ENCODE measurements at places on chromosomes 3 and 15. TPM values are rescaled to one million over a fixed set of nuclear protein-coding genes. Genes with fewer than 3 reads are reported as not detected.

The CHMP2B gene
- total RNA-seq: 40.1 TPM

DNA sequence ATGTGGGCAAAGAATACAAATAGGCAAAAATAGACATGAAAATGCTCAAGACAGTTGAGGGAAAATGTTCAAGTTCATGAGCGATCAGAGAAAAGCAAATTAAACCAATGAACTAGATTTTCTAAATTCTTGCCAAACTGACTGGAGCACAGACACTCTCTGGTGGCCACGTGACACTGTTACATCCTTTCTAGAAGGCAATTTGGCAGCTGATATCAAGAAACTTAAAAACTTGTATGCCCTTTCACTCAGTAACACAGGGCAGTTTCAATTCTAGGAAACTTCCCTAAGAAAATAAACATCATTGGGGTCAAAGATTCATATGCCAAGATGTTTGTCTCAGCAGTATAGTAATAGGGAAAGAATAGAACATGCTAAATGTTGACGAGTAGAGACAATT is 52.2 kb downstream of the ABHD5 start:
- DNase-seq: no peak

- no peak for DNase-seq
Observed at GRCh38 chr3:128567141-128567540, 74.1 kb upstream of the GATA2 start.

DNA sequence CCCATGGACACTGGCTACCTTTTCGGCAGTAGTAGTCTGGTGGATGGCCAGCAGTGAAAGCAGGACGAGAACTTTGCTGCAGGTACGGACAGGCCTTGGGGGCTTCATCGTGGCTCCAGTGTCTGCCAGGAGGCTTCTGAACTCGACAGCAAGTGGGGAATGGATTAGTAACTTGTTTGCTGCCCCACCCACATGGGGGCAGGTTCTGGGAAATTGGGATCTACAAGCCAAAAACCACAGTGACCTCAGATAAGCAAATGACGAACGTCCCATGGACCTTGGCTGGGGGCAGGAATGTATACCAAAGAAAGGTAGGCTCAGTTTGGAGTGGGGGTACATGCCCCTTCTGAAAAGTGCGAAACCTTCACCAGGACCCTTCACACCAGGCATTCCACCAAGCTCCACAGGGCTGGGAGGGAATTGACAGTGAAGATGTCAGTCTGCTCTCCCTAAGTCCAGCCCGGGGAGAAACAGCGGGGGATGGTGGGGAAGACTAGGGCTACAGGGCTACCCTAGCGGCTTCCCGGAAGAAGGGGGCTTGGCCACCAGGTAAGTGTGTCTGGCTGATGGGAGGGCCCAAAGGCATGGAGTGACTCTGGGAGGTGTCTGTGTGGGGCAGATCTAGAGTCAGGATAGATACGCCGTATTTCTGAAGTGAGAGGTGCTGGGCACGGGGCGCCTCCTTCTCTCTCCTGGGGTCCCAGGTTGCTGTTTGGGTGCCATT is at the start of gene ITIH4:
TSS of gene ITIH4 (minus strand) at position 138 of the 724 bp plus-strand sequence. CDS start at position 108, 30 bp downstream.
- peak; percentile 10 for DNase-seq

DNA sequence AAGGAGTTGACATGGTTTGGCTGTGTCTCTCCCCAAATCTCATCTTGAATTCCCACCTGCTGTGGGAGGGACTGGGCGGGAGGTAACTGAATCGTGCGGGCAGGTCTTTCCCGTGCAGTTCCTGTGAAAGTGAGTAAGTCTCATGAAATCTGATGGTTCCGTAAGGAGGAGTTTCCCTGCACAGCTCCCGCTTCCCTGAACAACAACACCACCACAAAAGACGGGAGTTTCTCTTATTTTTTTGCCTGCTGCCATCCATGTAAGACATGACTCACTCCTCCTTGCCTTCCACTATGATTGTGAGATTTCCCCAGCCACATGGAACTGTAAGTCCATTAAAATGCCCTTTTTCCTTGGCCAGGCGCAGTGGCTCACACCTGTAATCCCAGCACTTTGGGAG is 22.7 kb downstream of the XXYLT1 start:
- no peak for DNase-seq

- no peak for DNase-seq
Observed at GRCh38 chr3:48617559-48617958, 4.0 kb downstream of the TMEM89 start.

GRCh38 chr3:165159760-165160421 is 36.3 kb downstream of the SLITRK3 start:
- DNase-seq: no peak

DNA sequence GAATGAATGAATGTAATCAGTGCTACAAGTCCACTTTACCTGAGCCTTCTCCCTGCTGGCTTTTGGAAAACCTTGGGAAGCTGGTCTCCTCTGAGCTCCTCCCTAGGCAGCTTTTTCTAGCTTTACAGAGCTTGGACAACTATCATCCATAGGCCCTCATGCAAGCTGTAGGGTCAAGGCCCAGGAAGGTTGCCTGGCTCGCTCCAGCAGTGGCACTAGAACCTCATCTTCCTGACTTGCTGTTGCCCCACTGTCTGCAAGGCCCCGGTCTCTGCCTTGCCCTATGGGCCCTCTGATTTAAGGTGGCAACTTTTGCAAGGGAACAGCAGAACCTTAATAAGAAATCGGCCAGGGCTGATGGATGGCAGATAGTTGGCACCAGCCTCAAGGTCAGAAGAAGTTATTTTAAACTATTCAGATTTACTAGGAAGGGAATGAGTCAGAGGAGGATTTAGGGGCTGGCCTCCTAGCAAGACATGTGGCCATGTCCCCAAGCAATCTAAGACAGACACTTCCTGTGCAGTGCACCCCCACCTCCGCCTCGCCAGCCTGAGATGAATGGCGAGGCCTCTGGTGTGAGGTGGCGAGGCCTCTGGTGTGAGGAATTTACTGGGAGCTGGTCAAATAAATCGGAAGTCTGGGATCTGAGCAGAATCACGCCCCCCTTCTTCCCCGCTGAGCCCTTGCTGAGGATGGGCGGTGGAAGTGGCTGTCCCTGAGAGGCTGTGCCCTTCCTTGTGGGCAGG is 180.8 kb downstream of the MEGF11 start:
- DNase-seq: no peak

The DCLK3 gene
- total RNA-seq: not detected

The ACKR4 gene
- total RNA-seq: not detected

DNA sequence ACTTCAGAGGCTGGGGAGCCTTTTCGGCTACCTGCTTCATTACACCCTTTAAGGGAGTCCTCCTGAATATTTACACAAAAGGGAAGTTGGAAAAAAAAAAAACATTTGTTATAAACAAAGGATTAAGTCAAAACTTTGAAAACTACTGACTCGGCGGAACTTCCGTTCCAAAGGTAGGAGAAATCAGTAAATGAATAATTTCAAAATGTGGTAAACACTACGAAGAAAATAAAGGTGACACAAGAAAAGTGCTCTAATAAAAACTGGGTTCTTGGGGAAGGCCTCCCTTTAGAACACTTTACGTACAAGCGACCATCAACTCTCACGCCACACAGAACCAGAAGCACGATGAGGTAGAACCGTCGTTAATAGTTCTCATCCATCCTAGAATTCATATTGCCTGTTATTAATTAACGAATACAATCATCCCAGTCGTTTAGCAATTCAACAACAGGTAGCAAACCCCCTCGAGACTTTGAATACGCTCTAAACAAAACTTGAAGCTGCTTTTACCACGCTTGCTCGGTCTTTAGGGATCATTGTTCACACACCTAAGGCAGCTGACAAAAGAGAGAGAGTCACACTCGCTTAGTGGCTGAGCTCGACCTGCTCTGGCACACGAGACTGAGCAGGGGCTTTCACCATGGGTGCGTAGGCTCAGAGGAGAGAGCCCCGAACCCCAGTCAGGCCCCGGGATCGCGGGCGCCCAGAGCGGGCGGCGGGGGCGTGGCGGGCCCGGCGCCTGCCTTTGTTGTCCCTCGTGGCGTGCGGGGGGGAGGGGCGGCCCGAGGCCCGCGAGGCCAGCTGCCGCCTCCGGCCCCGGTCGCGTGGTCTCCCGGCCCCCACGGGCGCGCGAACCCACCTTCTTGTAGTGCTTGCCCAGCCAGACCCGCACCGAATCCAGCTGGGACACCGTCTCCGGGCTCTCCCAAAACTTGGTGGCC is 680 bp downstream of the SMARCC1 start:
- DNase-seq: peak; percentile 39

The ADAMTS7 gene
- 4.2 TPM for total RNA-seq

- DNase-seq: no peak
Observed at GRCh38 chr3:11172096-11172690, 17.9 kb downstream of the HRH1 start.

- no peak for DNase-seq
Observed at GRCh38 chr3:114730397-114730796, 416.7 kb downstream of the ZBTB20 start.

The ETV5 gene
- 41.4 TPM for total RNA-seq

DNA sequence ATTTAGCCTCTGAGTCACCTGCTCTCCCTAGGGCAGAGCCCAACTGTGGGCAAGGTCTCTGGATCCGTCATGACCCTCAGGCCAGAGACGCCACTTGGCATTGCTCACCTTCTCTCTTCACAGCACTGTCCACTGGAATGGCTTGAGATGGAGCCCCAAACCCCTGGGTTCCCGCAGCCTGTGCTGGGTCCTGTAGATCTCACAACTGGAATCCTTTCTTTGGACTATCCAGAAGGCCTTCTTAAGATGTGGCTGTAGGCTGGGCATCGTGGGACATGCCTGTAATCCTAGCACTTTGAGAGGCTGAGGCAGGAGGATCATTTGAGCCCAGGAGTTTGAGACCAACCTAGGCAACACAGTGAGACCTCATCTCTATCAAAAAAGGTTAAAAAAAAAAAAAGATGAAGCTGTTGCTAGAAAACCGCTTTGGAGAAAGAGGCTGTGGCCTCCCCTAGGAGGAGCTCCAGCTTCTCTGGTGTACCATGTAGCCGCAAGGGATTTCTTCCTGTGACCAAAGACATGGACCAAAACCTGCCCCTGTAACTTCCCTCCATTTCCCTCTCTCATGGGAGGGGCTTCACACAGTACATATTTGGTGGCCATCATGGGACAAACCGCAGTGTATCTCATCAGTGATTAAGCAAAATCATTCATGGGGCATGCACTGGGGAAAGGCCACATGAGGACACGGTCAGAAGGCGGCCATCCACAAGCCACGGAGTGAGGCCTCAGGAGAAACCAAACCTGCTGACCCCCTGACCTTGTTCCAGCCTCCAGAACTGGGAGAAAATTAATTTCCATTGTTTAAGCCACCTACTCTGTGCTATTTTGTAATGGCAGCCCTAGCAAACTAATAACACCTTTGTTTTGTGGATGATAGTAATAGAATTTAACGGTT is 23.3 kb upstream of the BUB1B start:
- peak; percentile 25 for DNase-seq

GRCh38 chr15:74783808-74784175 is 1.9 kb downstream of the CSK start:
- no peak for DNase-seq

The GOLGA8G gene
- not detected for total RNA-seq

DNA sequence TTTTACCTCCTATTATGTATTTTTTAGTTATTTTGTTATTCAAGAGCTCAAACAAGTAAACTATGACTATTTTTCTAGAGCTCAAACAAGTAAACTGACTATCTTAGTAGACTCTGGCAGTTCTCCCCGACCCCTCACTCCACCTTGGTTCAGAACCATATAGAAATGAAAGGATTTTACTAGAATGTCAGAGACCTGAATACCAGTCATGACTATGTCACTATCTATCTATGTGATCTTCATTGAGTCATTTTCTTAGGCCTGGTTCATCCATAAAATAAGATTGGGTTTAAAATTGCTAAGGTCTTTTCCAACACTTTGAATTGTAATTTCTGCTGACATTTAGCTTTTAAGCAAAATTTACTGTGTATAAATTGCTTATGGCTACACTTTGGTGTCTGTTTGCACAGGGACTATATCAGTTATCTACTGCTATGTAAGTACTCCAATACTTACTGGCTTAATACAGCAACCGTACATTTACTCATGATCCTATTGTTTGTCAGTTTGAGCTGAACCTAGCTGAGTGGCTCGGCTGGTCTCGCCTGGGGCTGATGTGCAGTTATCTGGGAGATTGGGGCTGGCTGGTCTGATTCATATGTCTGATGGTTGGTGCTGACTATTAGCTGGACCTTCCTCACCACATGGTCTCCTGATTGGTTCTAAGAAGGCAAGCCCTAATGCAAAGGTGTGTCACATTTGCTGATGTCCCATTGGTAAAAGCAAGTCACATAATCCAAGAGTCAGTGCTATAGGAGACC is 37.0 kb downstream of the RASA2 start:
- DNase-seq: peak; percentile 43

The SST gene
- not detected for total RNA-seq

DNA sequence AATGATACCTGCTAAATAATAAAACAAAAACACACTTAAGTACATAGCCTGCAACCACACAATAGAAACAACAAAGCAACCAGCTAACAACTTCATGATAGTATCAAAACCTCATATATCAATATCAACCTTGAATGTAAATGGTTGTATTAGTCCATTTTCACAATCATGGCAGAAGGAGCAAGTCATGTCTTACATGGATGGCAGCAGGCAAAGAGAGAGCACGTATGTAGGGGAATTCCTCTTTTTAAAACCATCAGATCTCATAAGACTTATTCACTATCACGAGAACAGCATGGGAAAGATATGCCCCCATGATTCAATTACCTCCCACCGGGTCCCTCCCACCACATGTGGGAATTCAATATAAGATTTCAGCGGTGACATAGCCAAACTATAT is 44.5 kb upstream of the PTX3 start:
- no peak for DNase-seq

DNA sequence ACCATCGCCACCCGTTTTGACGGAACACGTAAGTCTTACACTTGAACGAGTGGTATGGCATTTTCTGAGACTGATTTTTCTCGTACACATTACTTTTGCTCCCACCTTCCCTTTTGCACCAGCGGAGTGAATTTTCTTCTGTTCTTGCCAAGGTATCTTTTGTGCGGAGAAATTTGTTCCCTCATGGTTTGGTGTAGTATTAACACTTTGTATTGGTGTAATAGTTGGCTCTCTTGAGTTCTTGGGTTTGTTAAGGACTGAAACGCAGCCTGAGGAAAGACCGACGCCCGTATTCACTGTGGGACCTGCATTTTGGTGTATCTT is 420 bp downstream of the KCNH8 start:
- DNase-seq: no peak

The ANKUB1 gene
- not detected for total RNA-seq

- DNase-seq: no peak
Observed at GRCh38 chr3:147407498-147408187, 1.3 kb upstream of the ZIC4 start.

The ATP8B4 gene
- total RNA-seq: not detected

DNA sequence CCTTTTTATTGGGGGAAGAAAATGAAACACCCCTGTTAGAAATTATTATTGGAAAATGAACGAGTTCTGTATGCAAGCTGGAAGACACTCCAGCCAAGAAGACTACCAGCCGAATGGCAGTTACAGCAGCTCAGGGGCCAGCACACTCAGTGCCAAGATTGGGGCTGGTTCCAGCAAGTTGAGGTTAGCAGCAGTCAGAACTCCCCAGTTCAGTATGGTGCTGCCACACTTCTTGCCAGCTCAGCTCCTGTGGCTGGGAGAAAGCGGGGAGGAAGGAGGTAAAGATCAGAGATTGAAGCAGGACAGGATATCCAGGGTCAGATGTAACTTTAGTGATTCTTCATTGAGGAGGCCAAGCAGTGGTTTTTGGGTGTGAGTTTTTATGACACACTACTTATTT is 280.2 kb upstream of the NR2E3 start:
- DNase-seq: no peak

- DNase-seq: no peak
Observed at GRCh38 chr3:69938931-69939330, 60.6 kb upstream of the SAMMSON start.

The SKOR1 gene
- total RNA-seq: 0.35 TPM

Data from PC-3 (cell line).